ENCODE measurements at places on chromosomes 13 and 19.
A peak's percentile ranks its signal among the peaks of the same experiment; 100 is the strongest.

- DNase-seq: no peak
Observed at GRCh38 chr19:13932911-13933393, 5.3 kb downstream of the PODNL1 start.

DNA sequence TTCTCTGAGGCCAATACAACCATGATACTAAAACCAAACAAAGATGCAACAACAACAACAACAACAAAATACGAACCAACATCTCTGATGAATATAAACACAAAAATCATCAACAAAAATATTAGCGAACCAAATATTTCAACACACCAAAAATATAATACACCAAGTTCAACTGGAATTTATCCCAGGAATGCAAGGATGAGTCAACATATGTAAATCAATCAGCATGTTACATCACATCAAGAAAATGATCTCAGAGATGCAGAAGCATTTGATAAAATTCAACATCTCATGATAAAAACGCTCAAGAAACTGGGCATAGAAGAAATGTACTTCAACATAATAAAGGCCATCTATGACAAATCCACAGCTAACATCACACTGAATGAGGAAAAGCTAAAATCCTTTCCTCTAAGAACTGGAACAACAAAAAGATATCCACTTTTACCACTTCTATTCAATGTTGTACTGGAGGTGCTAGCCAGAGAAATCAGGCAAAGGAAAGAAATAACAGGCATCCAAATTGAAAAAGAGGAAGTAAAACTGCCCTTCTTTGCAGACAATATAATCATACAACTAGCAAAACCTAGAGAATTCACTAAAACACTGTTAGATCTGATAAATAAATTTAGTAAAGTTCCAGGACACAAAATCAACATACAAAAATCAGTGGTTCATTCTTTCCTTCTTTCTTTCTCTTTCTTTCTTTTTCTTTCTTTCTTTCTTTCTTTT is 2448.7 kb upstream of the PCDH20 start:
- no peak for DNase-seq

DNA sequence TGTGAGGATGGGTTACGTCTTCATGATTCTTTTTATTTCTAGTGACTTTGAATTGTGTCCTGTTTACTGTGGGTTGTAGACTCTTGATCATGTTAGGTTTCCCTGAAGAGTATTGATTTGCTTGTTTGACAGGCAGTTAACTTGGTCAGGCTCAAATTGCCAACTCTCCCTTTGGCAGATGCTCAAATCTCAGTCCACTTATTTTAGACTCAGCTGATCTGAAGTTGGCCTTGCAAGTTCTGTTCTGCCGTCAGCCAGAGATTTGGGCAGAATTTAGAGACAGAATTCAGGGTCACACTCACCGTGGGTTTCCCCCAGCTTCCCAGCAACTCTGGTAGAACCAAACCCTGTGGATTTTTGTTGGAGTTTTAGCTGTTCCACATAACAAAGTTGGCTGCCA is 71.6 kb upstream of the TEX29 start:
- no peak for DNase-seq

GRCh38 chr13:79141082-79141481 is 265.0 kb downstream of the RBM26 start:
- DNase-seq: no peak

GRCh38 chr19:19006213-19006612 is 27.1 kb downstream of the SUGP2 start:
- no peak for DNase-seq

- no peak for DNase-seq
Observed at GRCh38 chr13:41775251-41775650, 185.7 kb downstream of the VWA8 start.

GRCh38 chr13:39257642-39258041 is 219.4 kb downstream of the NHLRC3 start:
- no peak for DNase-seq

- DNase-seq: no peak
Observed at GRCh38 chr13:22227895-22228294, 557.0 kb downstream of the FGF9 start.

DNA sequence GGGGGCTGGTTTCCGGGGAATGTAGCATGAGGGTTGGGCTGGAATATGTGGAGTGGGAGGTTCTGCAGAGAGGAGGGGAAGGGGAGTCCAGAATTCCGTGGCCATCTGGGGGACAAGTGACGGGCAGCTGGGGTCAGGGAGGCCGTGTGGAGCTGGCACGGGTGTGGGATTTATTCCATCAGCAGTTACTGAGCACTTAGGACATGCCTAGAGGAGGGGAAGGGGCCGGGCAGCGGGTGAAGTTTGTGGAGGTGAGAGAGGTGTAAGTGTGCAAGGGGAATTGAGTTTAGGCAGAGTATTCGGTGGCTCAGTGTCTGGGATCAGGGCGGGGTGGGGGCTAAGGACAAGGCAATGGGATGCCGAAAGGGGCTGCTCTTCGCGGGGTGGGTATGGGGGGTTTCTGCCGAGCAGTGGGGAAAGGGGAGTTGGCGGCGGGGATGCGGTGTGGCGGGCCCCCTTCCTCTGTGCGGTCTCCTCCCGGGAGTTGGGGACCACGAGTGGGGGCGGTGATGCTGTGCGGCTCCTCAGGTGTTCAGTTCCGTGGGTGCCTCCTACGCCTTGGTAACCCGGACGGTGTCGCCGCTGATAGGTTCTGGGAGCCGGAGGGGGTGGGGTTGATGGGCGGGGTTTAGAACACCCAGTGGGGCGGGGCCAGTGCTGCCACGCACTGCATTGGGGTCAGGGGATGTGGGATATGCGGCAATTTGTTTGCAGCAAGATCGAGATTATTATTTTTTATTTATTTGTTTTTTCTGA is 5.4 kb downstream of the CCDC61 start:
- DNase-seq: no peak

GRCh38 chr19:50649433-50650391 is at the start of gene C19orf81:
Gene C19orf81 (plus strand): TSS chr19:50649445. CDS start chr19:50649445, 0 bp downstream.
- DNase-seq: no peak

DNA sequence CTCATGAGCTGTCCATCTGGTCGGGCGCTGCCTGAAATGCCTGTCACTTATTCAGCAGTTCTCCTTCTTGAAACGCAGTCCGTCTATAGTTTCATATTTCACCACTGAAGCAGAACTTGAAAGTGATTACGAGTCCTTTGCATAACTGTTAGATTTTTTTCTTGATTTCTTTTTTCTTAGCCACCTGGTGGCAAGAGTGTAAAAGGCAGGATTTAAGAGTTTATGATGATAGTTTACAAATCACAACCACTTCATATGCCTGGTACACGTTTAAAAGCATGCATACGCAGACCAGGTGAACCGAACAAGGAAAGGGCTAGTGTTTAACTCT is 45.8 kb downstream of the GGACT start:
- no peak for DNase-seq

DNA sequence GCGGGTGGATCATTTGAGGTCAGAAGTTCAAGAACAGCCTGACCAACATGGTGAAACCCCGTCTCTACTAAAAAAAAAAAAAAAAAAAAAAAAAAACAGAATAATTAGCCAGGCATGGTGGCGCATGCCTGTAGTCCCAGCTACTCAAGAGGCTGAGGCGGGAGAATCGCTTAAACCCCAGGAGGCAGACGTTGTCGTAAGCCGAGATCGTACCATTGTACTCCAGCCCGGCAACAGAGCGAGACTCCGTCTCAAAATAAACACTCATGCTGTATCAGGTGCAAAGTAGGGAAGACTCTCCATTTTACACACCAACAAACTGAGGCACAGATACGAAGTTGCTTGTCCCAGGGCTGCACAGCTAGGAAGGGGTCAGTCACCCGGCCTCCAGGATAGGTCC is 15.6 kb downstream of the TLE6 start:
- no peak for DNase-seq

GRCh38 chr19:41998246-41999020 is 4.4 kb upstream of the ATP1A3 start:
- DNase-seq: no peak

- no peak for DNase-seq
Observed at GRCh38 chr13:103898481-103898880, 832.3 kb upstream of the SLC10A2 start.

DNA sequence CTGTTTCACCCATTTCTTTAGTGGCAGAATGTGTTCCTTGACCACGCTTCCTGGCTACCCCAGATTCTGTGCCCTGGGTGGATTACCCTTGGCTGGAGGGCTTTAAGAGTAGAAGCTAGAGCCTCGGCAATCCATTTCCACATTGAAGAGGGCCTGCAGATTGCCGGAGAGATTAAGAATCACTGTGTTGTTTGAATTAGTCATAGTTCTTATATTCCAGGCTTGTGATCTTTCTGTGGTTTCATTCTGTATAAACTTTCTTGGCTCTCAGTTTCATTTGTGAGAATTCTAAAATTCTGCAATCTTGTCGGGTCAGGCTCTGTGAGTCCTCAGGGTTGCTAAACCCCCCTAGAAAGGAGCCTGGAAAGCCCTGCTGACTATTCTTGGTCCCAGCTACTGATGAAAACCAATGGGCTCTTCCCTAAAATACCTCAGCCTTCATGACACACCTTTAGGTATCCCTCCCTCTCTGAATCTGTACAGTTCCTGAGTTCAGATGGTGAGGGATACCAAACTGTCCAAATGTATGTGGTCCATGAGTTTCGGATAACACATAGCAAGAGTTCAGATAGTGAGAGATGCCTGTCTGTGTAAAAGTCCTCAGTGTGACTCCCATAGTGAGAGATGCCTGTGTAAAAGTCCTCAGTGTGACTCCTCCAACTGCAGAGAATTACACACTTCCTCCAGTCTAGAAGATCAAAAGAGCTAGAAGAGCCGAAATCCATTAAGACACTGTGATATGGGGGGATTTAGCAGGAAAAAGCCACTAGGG is 4.3 kb downstream of the PHF11 start:
- DNase-seq: peak; percentile 71

- no peak for DNase-seq
Observed at GRCh38 chr13:88707646-88708045, 1036.5 kb downstream of the SLITRK5 start.

- DNase-seq: no peak
Observed at GRCh38 chr13:50513300-50513877, 330.1 kb downstream of the DLEU7 start.

- peak; percentile 43 for DNase-seq
Observed at GRCh38 chr13:41917641-41918040, 43.3 kb downstream of the VWA8 start.

DNA sequence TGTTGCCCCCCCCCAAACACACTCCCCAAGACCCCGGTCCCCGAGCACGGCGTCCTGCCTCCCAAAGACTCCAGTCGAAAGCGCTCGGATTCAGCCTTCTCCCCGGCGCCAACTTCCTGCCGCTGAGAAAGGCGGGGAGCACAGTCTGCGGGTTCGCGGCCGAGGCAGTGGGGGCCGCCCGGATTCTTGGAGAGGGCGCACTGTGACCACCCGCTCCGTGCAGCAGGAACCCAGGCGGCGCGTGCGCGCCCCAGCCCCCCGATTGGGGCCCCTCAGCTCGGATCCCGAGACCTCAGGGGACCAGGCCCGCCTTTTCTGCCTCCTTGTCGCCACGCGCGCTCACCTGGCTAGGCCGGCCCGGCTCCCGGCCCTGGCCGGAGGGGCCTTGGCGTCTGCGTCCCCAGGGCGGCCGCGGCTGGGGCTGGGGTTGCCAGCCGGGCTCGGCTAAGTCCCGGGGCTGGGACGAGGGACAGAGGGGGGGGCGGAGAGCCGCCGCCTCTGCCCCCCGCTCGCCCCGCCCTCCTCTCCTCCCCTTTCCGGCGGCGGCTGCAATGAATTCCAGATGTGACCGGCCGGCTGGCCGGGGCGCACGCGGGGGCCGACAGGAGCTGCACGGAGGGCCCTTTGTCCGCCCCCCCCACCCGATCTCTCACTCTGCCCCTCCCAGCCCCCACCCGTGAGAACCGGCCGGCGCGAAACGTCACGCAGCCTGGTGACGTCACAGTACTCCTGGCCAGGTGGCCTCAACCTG is at the start of gene S1PR2:
S1PR2 (minus strand) TSS at position 471 of the 751 bp plus-strand sequence. CDS start 6,426 bp downstream, outside the sequence.
- peak; percentile 49 for DNase-seq

DNA sequence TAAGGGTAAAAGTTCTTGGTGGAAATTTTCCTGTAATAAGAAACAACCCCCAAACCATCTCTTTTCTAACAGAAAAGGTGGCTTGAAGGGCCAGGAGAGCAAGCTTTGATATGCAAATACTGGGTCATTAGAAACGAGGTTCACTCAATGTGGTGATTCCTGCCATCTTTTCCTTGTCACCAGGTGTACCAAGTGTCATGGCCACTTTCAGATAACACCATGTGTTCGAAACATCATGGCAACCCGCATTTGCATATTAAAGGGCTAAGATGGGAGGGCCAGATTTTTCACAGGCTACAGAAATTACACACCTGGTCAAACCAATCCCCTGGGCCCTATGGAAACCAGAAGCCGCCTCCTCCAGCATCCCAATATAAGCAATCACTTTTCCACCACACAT is 15.3 kb downstream of the LGALS16 start:
- DNase-seq: no peak

GRCh38 chr13:20188667-20189553 is 3.8 kb downstream of the GJB2 start:
- DNase-seq: no peak

- DNase-seq: no peak
Observed at GRCh38 chr19:30344446-30345425, 27.4 kb upstream of the ZNF536 start.

Data from AG04450 (cell line).